ENCODE measurements at places on chromosomes 7 and 10.

DNA sequence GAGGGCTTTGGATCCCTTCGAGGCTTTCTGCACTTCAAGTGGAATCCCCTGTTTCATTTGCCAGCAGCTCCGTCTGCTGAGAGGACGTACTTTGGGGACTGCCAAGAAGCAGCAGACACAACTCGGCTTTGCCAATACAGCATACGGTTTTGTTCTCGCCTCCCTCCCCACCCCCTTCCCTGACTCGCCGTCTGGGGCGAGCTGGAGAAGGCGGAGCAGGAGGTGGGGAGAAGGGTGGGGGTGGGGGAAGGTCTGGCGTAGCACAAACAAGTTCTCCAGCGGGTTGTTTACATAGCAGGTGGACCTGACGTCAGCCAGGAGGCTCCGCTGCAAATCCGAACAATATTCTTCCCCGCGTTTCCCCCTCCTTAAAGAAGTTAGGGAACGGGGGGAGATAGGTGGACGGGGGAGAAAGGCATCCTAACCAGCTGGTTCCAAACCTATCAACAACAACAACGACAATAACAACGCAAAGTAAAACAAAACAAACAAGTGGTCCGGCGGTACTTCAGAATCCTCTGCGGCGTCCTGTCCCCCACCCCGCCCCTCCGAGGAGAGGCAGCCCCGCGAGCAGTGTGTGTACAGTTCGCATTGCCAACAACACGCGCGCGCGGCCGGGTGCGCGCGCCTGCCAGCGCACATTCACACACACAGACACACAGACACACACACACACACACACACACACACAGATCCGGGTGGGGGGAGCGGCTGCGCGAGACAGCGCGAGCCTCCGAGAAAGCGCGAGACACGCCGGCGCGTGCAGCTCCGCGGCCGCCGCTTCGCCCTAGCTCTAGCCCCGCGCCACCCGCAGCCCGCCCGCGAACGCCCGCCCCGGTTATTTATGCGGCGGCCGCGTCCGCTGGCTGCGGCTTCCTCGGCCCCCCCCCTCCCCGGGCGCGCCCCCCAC is 167.0 kb upstream of the PPP1R3A start:
- no peak for DNase-seq

- DNase-seq = no peak
Measured at GRCh38 chr10:28903063-28903462, 225.7 kb downstream of the BAMBI start.

DNA sequence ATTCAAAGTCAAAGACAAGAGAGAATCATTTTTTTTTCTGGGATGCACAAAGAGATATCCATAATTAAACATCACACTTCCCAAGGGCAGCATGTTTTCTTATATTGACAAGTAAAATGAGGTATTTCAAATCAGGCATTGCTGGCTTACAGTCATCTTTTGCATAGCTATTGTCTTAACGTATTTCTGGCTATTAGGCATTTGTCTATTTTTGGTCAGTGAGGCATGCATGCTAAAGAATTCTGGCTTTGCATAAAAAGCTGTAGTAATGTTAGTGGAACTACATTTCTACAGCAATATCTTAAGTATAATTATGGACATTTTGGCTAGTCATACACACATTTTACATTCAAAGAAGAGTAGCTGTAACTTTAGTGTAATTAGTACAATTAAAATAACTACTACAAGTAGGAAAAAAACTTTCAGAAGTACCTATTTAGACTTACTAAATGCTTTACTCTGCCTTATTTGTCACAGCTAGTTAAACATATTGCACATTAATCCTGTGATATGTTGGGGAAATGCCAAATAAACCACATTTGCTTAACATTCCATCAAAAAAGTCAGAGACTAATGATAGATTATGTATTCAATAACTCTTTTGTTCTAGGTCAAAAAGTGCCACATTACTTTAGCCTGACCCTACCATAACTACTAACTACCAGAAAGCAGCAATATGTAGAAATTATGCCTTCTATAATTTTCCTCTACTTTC is 76.4 kb downstream of the RELN start:
- no peak for DNase-seq

DNA sequence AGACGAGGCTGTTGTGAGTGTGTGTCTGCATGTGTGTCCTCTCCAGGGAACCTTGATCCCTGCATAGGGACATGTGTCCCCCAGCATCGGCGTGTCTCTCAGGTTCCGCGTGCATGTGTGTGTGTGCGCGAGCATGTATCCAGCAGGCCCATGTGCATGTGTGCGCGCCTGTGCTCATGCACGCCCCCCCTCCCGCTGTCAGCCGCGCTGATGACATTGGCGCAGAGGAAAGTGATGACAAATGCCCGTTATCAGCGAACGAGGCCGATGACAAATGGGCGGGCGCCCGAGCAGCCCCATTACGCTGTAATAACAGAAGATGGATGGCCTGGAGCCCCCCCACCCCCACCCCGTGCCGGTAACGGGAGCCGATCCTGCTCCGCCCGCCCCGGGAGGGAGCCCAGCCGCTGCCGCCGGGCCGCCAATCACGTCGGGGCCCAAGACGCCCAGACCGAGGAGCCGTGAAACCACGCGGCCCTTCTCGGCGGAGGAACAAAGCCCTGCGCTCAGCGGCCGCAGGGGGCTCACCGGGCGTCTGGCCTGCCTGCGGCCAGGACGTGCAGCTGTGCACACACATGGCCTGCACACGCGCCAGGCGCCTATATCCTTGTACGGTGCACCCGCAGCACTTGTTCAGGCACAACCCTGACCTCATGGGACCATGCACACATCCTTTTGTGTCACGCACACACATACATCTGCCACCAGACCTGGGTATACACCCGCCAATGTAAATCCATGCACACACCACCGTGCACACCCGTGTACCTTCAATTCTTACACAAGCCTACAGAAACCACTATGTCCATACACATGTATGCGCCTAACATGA is 21.5 kb downstream of the POLL start:
- DNase-seq = no peak

DNA sequence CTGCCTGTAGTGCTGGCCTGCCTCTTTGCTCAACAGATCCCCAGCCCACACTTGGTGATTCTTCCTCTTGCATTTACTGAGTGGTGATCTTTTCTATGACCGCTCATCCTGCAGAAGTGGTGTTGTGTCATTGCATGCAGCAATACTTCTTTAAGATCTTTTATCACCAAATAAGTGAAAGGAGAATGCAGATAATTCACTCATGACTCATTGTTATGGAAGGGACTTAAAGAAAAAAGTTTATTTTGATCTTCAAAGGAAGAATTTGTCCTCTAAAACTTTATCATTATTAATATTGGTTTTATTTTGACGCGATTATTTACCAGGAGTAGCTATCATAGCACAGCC is 489.1 kb upstream of the CELF2 start:
- DNase-seq = no peak
